GM12892 (cell line): ENCODE measurements at places on chromosomes 7 and 10.

GRCh38 chr10:58385784-58386112 lies 538 bp downstream of the TFAM start:
- no peak for DNase-seq

GRCh38 chr10:124005991-124006392 lies 87.4 kb downstream of the CHST15 start:
- DNase-seq: no peak

- DNase-seq: no peak
These were observed 125.9 kb upstream of the LYZL2 start for GRCh38 chr10:30755441-30755953.

GRCh38 chr10:126227762-126228134 lies 160.5 kb downstream of the ADAM12 start:
- DNase-seq: no peak

- DNase-seq: no peak
These were observed 11.7 kb downstream of the TLL2 start for GRCh38 chr10:96501985-96502384.

DNA sequence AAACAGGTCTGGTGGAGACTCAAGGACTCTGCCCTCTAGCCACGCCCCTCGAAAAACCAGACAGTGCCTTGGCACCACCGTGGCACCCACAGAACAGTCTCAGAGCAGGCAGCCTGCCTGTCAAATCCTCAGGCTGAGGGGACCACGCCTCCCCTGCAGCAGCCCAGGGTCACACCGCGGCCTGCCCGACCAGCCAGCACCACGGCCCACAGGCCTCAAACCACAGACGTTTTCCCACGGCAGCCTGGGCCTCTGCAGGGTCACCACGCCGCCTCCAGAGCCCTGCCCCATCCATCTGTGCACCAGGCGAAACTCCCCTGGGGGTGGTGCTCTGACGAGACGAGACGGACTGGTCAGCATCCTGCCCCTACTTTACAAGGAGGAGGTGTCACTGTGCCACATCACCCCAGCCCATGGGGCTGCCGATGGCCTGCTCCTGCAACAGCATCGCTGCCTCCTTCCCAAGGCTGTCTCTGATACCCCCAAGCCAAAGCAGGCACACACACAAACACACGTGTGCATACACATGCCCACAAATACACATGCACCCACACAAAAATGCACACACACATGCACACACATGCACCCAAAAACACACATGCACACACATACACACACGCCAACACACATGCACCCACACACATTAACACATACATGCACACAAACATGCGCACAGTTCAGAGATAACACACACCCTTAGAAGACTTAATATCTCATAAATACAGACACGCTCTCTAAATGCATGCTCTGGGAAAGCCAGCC lies 24.6 kb downstream of the PAPOLB start:
- no peak for DNase-seq

GRCh38 chr7:40057292-40057691 lies 77.1 kb downstream of the MPLKIP start:
- no peak for DNase-seq

DNA sequence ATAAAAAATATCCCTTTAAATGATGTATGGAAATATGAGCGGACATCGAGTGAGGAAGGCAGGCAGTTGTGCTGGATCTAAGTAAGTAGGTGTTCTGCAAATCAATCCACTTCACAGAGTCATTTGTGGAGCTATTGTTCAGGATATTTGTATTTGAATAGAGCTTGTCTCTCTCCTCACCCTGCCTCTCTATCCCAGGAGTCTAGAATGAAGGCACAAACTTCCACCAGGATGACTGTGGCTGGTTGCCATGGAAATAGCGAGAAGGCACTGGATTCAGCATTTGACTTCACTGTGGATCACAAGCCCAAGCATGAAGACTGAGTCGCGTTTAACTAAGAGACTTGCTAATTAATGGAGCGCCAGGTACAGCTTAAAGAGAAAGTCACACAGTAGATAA lies 53.2 kb downstream of the NPY start:
- no peak for DNase-seq

DNA sequence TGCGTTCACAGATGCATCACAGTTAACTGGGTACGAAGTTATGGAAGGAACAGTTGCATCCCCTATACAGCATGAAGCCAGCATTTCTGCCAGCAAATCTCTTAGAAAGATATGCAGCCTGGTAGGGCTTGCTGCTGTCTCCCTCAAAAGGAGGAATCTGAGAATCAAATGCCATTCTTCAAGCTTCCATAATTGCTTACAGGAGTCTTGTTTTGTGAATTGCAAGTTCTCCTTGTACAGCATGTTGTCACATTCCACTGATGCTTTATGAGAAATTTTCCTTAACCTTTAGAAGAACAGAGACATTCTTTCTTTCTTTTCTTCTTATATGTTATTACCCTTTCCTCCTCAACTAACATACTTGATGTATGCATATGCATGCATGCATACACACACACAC lies 134.6 kb downstream of the CHRM2 start:
- no peak for DNase-seq

- DNase-seq: no peak
These were observed 30.4 kb downstream of the ZNF783 start for GRCh38 chr7:149292462-149292823.

DNA sequence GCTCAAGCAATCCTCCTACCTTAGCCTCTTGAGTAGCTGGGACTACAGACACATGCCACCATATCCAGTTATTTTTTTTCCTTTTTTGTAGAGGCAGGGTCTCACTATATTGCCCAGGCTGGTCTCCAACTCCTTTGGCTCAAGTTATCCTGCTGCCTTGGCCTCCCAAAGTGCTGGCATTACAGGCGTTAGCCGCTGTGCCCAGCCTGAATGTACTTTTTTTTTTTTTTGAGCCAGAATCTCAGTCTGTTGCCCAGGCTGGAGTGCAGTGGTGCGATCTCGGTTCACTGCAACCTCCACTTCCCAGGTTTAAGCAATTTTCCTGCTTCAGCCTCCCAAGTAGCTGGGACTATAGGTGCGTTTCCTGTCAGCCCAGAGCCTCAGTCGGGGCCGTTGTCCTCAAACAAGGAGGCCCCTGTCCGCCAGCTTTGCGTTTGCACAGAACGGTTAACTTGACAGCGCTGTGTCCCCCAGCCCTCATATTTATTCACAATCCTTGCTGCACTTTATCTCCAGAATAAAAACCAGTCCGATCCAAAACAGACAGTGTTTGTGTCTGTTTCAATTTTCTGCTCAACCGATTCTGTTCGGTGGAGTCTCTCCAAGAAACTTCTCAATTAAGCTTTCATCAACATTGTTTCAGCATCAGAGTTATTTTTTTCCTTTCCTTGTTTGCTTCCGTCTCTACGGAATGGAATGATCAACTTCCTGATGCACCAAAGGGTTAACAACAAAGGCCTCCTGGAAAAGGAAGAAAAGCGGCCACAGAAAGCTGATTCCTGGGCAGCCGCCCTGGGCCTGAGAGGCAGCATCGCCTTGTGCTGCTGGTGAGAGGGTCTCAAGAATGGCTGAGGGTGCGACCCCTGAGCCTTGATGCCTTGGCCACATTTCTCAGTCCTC lies 64.5 kb downstream of the PDIA4 start:
- no peak for DNase-seq

GRCh38 chr10:124575107-124576035 lies 113.7 kb downstream of the LHPP start:
- DNase-seq: no peak

DNA sequence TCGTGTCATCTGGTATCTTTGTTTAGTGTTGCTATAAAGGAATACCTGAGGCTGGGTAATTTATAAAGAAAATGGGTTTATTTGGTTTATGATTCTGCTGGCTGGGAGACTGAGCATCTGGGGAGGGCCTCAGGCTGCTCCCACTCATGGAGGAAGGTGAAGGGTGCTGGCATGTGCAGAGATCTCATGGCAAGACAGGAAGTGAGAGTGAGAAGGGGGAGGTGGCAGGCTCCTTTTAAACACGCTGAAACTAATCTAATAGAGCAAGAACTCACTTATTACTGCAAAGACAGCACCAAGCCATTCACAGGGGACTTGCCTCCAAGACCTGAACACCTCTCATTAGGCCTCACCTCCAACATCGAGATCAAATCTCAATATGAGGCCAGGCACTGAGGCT lies 11.3 kb downstream of the OIT3 start:
- DNase-seq: no peak

- no peak for DNase-seq
These were observed 29.6 kb downstream of the MAD1L1 start for GRCh38 chr7:2202901-2203765.

GRCh38 chr7:138008588-138009349 lies 6.9 kb upstream of the CREB3L2 start:
- no peak for DNase-seq

DNA sequence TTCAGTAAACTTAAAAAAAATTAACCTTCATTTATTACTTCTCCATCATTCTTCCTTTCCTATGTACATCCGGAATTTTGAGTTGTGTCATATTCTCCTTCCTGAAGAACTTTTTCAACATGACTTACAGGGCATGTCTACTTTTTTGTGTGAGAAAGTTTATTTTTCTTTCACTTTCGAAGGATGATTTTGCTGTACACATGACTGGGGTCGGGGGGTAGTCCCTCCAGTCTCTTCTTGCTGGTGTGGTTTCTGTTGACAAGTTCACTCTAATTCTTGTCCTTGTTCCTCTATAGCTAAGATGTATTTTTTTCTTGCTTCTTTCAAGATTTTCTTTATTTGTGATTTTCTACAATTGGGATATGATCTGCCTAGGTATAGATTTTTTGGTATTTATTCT lies 55.8 kb downstream of the INPP5A start:
- DNase-seq: peak; percentile 68

DNA sequence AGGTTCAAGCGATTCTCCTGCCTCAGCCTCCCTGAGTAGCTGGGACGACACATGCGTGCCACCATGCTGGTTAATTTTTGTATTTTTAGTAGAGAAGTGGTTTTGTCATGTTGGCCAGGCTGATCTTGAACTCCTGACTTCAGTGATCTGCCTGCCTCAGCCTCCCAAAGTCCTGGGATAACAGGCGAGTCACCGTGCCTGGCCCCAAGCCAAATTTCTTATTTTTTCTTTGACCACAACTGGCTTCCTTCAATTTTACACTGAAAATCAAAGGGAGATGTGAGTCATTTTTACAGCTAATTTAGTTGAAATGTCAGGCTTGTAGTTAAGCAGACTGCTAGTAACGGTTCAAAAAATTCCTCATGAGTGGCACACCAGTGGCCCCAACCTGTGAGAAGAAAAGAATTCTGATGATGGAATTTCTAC lies 7.8 kb downstream of the RNF216 start:
- DNase-seq: no peak

GRCh38 chr10:61463035-61463909 lies 10.1 kb upstream of the TMEM26 start:
- no peak for DNase-seq

GRCh38 chr7:107108793-107109371 lies 59.9 kb upstream of the HBP1 start:
- DNase-seq: no peak

DNA sequence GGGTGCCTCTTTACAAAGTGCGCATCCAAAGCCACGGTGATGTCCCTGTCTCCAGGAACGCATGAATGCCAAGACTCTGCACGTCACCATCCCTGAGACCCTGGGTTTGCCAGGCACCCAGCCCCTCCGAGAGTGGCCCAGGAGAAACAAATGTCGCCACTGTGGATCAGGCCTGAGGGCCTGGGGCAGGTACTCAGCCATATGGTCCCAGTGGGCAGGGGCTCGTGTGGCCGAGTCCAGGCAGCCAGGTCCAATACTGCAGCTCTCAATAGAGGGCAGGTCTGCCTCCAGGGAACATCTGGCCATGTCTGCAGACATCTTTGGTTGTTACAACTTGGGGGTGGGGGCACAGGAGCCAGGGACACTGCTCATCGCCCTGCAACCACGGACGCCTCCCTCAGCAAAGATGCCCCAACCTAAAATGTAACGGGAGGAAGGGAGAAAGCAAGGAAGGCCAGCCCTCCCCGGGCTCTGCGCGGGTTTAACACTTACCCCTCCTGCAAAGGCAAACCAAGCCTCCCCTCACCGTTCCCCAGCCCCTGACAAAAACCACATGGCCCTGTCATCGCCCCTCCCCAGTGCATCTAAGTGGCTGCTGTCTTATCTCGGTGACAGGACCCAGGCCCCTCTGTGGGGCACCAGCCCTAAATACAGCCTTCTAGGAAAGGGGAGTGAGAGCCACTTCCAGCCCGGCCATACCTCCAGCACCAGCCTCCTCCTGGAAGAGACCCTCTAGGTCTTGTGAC lies 10.3 kb upstream of the PAPOLB start:
- DNase-seq: no peak

- DNase-seq: no peak
These were observed 423.5 kb upstream of the ZMIZ1 start for GRCh38 chr10:78645169-78645686.

DNA sequence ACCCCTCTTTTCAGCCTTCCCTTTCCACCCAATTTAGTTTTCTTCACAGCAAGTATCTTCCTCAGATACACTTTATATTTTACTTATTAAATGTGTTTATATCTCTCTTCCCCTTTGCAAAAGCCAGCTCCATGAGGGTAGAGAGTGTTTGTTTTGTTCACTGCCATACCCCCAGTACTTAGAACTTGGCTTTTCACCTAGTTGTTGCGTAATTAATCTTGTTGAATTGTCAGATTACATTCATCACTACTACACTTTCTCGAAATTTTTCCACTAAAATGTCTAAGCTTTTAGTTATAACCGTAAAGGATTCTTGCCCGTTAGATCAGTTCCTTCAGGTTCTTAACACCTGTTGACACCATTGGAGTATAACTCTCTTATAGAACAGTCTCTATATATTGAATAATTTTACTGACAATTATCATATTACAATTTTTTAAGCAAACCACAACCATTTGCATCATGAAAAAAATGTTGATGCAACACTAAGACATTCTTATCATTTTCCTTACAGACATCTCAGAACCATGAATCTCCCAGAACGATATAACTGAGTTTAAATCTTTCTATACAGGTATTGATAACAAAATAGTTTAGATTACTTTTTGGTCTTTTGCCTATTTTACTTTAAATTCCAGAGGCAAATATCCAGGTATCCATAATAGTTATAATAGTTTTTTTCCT lies 29.9 kb downstream of the VWDE start:
- no peak for DNase-seq

- DNase-seq: no peak
These were observed 36.1 kb downstream of the CRHR2 start for GRCh38 chr7:30646154-30646553.

DNA sequence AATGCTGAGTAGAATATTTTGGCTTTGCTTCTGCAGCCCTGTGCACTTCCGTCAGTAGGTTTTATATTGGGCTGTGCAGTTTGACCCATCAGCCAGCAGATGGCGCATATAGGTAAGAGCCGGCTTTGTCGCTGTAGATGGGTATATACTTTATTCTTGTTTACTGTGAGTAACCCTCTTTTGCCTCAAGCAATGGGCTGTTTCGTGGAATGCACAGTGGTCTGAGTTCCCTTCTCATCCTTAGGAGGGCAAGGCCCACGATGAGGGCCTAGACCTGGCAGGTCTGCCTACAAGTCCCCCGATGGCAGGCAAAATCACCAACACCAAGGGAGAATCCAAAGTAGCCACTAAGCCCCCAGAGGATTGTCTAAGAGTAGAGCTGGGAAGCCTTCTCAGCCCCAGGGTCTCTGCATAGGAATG lies 1002.9 kb upstream of the KCND2 start:
- no peak for DNase-seq
